Myocyte (in vitro differentiated cells): ENCODE measurements at places on chromosomes 1 and 21. TPM values are rescaled to one million over a fixed set of nuclear protein-coding genes. Genes with fewer than 3 reads are reported as not detected.

LRRC53 gene
- 0.10 and 0.11 TPM in 2 replicates for total RNA-seq

- DNase-seq = no peak
These were observed 554.3 kb upstream of the CHRM3 start for GRCh38 chr1:238832106-238832505.

- DNase-seq = no peak
These were observed 32.8 kb downstream of the DPT start for GRCh38 chr1:168696125-168696760.

LCE3A gene
- not detected in 2 replicates for total RNA-seq
